Activated CD8-positive, alpha-beta memory T cell treated with anti-CD3 and anti-CD28 coated beads for 1 hour (primary cell): ENCODE measurements at places on chromosomes 3 and 15.

- DNase-seq: no peak
These were observed 38.6 kb upstream of the SPSB4 start for GRCh38 chr3:141012571-141012970.

DNA sequence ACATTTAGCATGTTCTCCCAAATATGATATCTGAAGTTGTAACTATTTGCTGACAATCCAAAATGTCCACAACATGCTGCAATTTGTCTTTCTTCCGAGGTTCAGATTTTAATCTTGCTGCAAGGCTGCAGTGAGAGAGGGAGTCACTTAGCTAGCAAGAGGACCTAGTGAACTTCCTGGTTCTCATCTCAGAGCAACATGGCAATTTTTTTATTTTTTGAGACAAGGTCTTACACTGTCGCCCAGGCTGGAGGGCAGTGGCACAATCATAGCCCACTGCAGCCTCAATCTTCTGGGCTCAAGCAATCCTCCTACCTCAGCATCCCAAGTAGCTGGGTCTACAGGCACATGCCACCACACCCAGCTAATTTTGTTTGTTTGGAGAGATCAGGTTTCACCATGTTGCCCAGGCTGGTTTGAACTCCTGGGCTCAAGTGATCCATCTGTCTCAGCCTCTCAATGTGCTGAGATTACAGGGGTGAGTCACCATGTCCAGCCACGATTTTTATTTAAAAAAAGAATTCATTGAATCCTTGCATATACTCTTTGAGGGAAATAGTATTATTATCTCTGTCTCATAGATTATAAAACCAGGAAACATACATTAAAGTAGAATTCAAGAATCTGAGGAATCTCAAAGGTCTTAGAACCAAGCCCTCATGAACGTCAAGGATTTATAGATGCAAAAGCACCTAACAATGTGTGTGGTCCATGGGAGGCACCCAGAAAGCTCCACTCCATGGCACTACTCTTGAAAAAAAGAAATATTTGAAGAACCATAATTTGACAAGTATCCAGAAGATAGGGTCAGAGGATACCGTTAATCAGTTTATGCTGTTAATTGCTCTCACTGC, 9.1 kb downstream of the HDC start:
- no peak for DNase-seq

- DNase-seq: no peak
These were observed 138.2 kb downstream of the CLASP2 start for GRCh38 chr3:33579840-33580239.

DNA sequence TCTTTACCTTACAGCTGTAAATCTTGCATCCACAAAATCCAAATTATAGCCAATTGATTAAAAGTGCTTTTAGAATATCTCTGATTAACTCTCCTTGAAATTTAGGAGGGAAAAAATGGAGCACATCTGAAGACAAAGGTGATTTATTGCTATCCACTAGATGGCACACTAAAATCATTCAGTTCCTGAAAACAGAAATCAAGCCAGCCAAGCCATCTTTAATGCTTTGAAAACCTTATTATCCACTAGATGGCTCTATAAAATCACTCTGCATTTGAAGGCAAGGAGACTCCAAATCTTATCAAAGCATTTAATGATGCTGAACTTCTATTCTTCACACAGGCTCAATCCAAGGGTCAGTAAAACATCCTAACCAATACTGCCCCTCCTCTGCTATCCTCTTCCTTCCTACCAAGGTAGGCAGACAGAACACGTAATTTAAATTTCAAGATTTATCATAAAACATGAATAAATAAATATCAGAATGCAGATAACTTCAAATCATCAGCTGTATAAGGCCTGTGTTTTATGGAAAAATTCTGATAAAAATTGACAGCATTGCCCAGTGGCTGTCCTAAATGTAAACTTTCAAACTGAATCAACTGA, 48.4 kb downstream of the GOLIM4 start:
- no peak for DNase-seq

DNA sequence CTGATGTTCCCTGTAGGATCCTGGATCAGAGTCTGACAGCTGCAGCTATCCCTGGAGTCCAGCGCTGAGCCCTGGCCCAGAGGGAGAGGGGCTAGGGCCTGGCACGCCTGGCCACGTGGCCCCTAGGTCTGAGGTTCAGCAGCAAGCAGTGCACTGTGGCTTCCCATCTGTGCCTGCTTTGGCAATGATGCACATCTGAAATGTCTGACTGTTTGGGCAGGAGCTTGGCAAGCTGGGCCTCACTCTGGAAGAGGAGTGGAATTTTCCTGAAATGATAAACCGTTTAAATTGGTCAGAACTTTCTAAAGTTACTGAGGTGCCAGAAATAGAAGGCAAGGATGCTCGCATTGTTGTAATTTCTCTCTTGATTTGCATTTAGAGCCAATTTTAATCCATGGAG, 48.8 kb upstream of the MRPS22 start:
- DNase-seq: no peak

DNA sequence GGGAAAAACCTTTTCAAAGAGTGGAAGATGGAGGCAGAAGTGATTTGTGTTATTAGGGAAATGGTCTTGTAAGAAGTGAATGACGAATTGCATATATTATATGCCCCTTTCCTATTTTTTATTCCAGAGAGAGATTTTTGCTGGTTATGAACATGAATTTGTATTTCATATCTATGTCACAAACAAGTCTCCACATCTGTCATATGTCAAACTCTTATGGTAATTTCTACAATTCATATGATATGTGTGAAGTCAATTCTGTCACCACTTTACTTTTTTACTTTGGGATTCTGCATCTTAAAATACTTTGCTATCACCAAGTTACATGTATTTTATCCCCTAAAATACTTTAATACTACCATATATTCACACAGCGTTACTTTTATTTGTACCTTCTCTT, 594.2 kb upstream of the ARPP21 start:
- DNase-seq: no peak

- DNase-seq: no peak
These were observed 88.5 kb upstream of the MYZAP start for GRCh38 chr15:57503051-57503702.

DNA sequence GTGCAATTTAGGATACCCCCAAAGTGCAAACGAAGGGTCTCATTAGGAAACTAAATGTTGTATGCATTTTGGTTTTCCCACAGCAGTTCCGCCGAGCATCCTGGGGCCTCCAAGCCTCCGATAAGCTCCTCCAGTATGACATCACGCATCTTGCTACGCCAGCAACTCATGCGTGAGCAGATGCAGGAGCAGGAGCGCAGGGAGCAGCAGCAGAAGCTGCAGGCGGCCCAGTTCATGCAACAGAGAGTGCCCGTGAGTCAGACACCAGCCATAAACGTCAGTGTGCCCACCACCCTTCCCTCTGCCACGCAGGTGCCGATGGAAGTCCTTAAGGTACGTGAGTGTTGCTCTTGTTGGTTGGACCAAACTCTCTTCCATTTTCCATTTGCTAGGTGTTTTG, 120.5 kb upstream of the SAMMSON start:
- no peak for DNase-seq

- no peak for DNase-seq
These were observed 843.4 kb downstream of the EPHA3 start for GRCh38 chr3:89950772-89951171.

GRCh38 chr3:124592658-124593441, 137.4 kb upstream of the UMPS start:
- DNase-seq: no peak

- no peak for DNase-seq
These were observed 1361.4 kb downstream of the NSUN3 start for GRCh38 chr3:95424279-95424678.

- no peak for DNase-seq
These were observed 125.8 kb upstream of the NPHP3 start for GRCh38 chr3:132847849-132848625.

DNA sequence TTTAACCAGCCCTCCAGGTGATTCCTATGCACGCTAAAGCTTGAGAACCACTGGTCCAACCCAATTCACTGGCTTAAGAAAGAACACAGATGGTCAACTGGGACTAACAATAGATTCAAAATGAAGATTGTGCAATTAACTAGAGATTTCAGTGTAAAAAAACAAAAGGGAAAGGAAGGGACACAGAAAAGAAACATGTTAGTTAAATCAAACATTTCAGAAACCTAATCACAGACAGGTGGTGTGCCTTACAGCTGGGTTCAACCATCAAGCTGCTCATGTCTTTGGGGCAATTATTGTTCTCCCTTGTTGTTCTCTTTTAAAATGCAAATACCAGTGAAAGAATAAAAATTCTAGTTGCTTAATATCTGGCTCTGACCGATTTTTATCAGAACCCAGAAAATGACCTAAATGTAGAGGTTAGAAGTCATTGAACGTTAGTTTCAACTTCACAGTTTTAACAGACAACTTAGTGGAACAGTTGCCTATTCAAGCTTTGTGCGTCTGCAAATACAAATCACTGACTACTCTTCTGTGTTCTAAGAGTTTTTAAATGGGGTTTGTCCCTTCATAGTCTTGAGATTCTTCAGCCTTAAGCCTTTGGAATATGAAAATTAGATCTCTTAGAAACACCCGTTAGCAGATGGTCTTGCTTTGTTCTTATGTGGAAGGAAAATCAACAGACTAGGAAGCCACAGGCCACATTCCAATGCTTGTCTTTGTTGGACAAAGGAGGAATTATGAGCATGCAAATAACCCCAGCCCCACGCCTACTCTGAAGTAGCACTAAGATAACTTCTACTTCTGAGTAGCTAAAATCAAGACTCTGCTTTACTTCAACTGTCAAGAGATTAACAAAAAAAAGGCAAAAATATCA, 223.4 kb downstream of the ATP8B4 start:
- DNase-seq: no peak

DNA sequence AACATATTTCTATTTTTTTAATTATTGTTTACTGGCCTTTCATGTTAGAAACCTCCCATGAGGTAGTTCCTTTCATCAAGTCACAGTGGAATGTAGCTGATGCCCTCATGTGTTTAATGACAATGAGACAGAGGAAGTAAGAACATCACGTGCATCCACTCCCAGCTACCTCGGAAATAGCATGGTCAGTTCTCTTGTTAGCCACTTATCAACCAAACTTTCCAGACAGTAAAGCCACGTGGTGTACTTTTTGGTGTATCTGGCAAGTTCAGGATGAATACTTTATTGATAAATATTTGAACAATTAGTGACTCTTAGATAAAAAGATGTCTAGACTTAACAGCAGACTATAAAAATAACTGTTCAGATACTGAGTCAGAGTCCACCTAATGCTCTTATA, 781.7 kb downstream of the MECOM start:
- no peak for DNase-seq

- DNase-seq: no peak
These were observed 14.1 kb upstream of the ANXA2 start for GRCh38 chr15:60411774-60412425.

DNA sequence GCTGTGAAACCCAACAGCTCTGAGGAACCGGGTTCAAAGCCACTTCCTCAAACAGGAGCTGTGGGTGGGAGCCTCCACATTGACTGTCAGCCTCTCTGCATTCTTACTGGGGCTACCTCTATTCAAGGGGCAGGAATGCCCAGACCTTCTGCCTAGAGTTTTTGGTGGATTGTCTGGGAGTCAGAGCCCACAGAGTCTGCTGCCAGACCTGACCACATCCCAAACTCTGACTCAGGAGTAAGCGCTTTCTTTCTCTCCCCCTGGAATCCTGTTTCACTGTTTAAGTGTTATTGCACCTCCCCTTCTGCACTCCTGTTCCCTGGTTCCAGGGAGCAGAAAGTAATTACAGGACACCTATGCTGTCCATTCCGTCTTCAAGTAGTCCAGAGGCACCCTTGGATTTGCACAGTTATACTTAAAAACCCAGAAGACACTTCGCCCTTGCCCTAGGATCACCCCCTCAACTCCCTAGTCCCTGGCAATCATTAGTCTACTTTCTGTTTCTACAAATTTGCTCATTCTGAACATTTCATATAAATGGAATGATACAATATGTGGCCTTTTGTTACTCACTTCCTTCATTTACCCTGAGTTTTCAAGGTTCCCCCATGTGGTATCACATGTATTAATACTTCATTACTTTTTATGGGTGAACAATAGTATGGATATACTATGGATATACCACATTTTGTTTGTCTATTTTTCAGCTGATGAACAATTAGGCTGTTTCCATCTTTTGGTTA, 37.9 kb upstream of the TJP1 start:
- DNase-seq: no peak

GRCh38 chr15:92449476-92449875, 55.8 kb downstream of the ST8SIA2 start:
- DNase-seq: no peak

DNA sequence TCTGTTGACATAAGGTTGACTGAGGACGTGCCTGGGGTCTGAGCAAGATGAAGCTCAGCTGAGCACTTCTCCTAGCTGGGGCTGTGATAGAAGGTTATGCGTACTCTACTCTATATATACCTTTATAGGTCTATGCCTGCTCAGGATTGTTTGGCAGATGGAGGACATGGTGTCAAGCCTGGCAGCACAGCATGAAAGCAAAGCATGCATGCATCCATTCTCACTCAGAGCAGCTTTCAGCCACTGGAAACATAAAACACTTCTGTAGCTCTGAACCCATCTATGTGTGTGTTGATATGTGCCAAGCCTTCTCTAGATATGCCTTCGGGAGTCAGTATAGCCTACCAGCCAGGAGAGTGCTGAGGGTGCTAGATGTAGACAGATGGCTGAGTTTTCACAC, 142.3 kb upstream of the NUDT16 start:
- DNase-seq: no peak

- DNase-seq: no peak
These were observed 245.0 kb upstream of the ADAMTS9 start for GRCh38 chr3:64932666-64933342.

- no peak for DNase-seq
These were observed 6.4 kb upstream of the DNAAF4 start for GRCh38 chr15:55514414-55514850.

DNA sequence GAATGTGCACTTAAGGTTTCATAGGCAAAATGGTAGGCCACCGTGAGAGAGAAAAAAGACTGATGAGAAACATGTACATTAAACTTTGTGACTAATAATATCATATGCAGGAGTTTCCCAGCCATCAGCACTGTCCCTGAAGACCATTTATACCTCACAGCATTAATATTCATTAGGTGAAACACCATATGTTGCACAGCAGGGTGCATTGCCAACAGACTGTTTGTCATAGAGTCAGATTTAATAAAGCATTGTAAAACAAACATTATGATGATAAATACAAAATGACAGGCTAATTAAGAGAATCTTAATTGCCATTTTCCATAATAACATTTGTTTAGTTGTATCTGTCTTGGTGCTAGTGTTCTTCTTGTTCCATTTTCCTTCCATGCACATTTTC, 578.3 kb downstream of the EPHA3 start:
- no peak for DNase-seq

DNA sequence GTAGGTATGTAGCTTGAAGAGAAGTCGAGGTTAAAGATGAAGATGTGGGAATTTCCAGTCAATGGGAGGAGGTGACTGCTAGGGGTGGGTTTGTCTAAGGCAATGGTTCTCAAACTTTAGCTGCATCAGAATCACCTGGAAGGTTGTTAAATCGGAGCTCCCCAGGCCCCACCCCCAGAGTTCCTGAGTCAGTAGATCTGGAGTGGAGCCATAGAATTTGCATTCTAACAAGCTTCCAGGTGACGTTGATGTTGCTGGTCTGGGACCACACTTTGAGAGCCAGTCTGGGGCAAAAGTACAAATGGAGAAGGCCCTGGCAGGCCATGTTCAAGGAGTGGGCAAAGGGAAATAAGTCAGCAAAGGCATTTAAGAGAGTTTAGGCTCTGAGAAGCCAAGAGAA, 69.1 kb downstream of the CMTM8 start:
- no peak for DNase-seq

GRCh38 chr3:37989821-37990480, 635 bp upstream of the VILL start:
- DNase-seq: no peak

- no peak for DNase-seq
These were observed 733.6 kb upstream of the GBE1 start for GRCh38 chr3:82494977-82495489.

- no peak for DNase-seq
These were observed 218.7 kb upstream of the MDFIC2 start for GRCh38 chr3:70531063-70531657.
